ENCODE measurements at places on chromosomes 12 and 14.

DNA sequence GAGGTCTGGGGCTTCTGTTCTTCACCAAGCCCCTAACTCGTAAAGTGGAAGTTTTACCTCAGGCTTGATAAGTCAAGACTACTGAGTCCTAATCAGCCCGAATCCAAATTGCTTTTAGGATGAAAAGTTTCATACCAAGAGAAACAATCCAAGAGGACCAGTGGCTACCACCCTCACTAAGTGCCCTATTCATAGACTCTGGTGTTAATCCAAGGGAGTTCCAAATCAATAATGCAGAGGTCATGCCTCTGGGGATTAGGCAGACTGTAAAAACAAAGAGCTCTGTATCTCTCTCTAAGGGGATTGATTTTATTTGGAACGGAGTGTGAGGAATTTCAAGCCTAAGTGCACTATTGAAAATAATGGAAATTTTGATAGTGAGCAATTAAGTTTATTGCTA is 76.3 kb upstream of the LMNTD1 start:
- no peak for DNase-seq

GRCh38 chr12:49565406-49566265 is 2.3 kb downstream of the MCRS1 start:
- no peak for DNase-seq

GRCh38 chr12:87676731-87677130 is 352.5 kb downstream of the C12orf50 start:
- DNase-seq = no peak

- peak; percentile 42 for DNase-seq
These were observed 29.1 kb downstream of the CHST11 start for GRCh38 chr12:104485651-104486362.

GRCh38 chr14:96237641-96238040 is 18.4 kb upstream of the BDKRB1 start:
- no peak for DNase-seq

DNA sequence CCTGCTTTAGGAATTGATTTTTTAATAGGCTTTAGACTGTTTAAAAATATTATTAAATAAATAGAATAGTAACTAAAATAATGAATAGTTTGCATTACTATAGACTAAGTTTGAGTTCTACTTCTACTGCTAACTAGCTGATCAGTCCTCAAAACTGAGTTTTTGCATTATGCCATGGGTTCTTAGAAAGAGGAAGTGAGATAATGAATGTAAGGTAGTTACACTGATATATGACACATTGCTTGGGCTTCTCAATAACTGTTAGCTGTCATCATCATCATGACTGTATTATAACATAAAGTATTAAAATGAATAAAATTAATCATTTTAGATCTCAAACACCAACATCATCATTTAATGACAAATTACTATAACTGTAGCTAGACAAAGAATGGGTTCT is 949.7 kb downstream of the TRHDE start:
- DNase-seq = no peak

GRCh38 chr12:6548556-6548955 is 7.3 kb downstream of the IFFO1 start:
- no peak for DNase-seq

- no peak for DNase-seq
These were observed 24.2 kb downstream of the CCDC92 start for GRCh38 chr12:123948401-123948795.

- DNase-seq = no peak
These were observed 20.2 kb downstream of the P2RX2 start for GRCh38 chr12:132638541-132639408.

DNA sequence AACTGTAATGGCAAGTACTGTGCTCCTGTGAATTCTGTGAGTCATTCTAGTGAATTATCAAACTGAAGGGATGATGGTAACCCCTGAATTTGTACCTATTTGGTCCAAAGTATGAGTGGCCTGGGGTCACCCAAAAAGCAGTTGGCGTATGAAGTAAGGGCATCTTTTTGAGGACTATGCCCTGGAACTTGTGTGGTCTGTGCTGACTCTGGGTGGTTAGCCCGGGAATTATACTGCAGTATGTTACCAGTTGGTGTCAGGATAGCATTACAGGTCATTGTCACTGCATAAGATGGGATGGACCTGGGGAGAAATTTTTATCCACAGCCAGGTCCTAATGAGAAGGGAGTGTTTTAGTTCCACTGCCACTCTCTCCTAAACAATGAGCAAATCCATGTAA is 174.7 kb downstream of the SSPN start:
- no peak for DNase-seq

DNA sequence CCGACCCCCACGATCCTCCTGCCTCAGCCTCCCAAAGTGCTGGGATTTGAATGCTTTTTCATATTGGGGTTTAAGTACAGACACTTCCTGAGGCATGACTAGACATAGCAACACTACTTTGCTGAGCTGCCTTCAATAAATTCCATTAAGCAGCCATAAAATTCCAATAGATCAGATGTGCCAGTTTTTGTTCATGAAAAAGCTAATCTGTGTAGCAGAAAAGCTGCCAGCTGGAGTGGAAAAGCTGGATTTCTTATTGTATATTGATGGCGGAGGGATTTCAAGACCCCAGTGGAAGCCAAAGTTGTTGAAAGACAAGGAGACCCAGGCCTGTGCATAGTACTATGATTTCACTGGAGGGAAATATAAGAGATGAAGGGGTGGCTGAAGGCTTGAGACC is 209.0 kb upstream of the NUDT4 start:
- DNase-seq = no peak

DNA sequence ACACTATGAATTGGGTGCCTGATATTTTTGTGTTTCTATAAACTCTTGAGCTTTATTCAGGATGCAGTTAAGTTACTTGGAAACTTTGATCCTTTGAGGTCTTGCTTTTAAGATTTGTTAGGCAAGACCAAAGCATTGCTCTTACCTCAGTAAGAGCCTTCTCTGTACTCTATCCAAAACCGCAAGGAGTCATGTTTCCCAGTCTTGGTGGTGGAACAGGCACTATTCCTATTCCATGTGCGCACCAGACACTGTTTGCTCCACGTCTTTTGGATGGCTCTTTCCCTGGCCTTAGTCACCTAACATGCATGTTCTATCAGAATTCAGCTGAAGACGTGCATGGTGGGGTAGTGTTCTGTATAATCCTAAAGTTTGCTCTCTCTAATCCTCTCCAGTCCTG is 23.5 kb downstream of the CSRP2 start:
- DNase-seq = no peak

GRCh38 chr12:116980083-116980482 is 69.3 kb downstream of the FBXW8 start:
- DNase-seq = no peak

DNA sequence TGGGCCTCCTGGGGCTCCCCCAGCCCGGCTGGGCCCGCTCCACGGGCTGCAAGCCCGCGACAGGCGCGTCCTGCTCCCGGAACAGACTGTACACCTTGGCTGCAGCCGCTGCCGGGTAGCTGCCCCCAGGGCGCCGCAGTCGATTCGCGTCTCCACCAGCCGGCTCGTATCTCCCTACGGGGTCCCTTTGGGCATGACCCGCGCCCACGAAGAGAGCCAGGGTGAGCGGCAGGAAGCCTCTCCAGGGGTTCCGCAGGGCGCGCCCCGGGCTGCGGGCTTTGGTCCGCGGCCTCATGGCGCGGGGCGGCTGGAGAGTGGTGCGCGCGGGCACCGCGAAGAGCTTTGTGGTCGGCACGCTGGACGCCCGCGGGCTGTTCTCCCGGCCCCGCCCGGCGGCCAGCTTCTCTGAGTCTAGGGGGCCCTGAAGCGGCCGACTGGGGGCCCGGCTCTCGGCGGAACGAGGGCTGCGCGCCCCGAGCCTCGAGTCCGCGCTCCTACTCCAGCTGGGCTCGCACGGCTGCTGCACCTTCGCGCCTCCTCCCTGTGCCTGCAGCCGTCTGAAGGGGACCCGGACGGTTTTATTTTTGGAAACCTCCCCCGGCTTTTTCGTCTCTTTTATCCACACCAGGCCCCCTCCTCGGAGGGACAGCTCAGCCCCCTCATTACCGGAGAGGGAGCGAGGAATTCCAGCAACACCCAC is at the start of gene LTBP2:
TSS of gene LTBP2 (minus strand) at position 588 of the 700 bp plus-strand sequence. CDS start at position 295, 293 bp downstream.
- DNase-seq = no peak

DNA sequence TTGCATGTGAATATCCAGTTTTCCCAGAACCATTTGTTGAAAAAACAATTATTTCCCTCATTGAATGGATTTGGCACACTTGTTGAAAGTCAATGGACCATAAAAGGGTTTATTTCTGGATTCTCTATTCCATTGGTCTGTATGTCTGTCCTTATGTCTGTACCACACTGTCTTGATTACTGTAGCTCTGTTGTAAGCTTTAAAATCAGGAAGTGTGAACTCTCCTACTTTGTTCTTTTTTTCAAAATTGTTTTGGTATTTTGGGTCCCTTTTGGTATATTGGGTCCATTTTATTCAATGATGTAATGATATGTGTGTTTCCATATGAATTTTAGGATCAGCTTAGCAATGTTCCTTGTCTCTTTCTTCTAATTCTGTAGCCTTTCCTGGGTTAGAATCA is 64.8 kb downstream of the PPP2R5C start:
- no peak for DNase-seq

GRCh38 chr12:115774148-115774895 is 503.2 kb downstream of the MED13L start:
- no peak for DNase-seq

DNA sequence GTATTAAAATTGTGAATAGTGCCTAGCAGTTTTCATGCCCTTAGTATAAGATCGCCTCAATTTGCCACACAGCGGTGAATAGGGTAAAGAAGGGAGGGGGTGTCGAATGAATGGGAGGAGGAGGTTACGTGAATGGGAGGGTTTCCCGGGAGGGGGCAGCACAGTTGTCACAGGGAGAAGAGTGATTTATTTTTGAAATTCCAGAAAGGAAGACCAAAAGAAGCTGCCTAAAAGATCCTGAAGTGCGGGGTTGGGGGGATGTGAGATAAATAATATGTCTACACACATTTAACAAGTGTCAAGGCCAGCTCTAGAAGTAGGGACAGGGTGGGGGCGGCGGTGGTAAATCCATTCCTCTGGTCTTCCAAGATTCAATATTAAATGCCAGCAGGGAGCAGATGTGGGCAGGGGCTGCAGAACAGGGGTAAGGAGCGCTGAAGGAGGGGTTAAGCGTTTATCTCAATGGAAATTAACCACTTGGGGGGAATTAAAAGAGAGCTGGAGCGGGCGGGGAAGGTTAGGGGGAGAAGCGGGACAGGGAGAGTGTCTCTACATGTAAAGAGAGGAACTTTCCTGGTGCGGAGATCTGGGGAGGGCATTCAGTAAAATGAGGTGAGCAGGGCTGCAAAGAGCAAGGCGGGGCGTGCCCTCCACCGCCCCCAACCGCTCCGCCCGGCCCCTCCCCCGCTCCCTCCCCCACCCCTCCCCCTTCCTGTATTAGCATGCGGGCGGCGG is 867 bp downstream of the C12orf42 start:
- peak; percentile 9 for DNase-seq

GRCh38 chr14:102418169-102418852 is 55.6 kb downstream of the TECPR2 start:
- no peak for DNase-seq

DNA sequence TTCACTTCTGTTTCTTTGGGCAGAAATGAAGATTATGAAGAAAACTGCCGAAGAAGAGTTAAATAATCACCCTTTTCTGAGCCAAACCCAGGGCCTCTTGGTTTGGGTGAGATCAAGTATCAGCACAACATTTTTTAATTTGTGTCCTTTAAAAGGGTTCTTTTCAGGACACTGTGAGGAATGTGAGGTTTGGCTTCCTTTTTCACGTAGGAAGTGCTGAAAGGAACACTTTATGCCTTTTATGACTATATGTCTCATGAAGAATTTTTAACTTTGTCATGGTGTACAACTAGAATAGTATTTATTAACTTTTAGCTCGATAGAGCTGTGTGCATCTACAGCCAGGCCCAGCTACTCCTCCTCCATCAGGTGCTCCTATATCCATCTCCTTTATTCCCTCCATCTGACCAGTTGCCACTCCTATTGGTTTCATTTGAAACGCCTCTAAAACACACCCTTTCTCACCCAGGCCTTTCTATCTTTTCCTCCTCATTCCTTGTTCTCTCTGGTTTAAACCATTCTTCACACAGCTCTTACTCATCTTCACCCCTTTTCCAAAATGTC is 103.6 kb upstream of the LRIG3 start:
- DNase-seq = no peak

DNA sequence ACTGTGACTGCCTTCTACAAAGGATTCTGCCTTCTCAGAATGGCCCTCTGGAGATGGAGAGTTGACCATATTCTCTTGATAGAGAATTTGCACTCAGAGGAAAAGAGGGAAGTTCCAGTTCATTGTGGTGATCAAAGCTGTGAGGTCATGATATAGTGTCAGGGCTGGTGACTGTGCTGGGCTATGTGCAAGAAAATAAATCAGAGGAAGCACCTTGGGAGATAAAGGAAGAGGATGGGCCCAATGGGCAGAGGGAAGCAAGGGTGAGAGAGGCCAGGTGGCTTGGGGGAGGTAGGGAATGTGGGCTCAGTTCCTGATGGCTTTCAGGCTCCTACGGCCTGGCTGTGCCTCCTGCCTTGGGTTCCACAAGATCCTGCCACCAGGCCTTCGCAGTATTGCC is 145.8 kb downstream of the SLC8A3 start:
- DNase-seq = no peak

GRCh38 chr12:102172436-102172835 is 25.2 kb downstream of the PMCH start:
- no peak for DNase-seq

GRCh38 chr14:66293533-66294105 is 192.6 kb upstream of the CCDC196 start:
- DNase-seq = no peak

- DNase-seq = no peak
These were observed 115.4 kb downstream of the ESR2 start for GRCh38 chr14:64178814-64179213.

DNA sequence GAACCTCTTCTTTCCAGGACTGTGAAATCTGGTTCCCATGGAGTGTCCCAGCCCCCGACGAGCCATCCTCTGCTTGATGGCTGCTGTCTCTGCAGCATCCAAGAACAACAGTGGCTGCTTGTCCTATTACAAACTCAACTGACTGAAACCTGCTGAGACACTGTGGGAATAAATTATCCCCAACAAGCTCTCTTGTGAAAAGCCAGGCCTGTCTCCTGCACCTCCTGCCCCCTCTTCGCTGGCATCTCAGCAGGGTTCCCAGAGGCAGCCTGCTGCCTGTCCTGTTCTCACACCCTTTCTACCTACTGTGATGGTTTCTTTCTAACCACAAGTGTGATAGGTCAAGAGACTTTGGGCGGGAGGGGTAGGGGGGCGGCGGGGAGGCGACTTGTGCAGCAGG is 180.2 kb downstream of the TSPAN9 start:
- DNase-seq = no peak

GRCh38 chr14:67666750-67667449 is 7.5 kb downstream of the VTI1B start:
- peak; percentile 42 for DNase-seq

DNA sequence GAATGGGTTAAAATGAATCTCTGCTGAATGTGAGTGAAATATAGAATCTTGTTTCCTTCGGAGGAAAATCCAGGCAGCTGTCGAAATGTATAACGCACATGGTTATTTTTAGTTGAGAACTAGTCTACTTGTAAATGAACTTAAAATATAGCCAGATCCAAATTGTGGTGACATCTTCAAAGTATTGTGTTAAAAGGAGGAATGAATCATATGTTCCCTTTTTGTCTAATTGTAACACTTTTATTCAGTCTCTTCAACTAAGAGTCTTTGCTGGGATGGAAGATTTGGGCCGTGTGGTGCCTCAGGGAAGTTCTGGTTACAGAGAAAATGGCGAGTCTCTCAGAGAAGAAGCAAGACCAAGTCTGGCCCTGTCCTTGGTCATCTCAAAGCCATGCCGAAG is 82.5 kb downstream of the SLC4A8 start:
- no peak for DNase-seq
